DMS53 (cell line): ENCODE measurements at places on chromosomes 2 and 18.
A peak's percentile ranks its signal among the peaks of the same experiment; 100 is the strongest.

DNA sequence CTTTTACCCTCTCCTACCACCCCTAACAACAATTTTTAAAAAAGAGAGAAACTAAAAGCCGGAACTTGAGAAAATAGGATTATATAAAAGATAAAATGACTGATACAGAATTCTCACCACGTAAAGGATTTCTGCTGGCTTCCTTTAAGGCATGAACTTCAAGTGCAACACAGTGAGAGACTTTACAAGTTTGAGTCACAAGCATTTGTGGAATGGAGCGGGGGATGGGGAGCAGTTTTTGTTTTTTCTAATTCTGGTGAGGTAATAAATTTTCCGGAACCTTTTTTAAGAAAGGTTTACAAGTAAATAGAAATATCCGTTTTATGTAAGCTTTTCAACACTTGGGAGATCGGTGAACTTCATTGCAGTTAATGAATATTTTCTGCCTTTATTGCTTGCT lies 1.8 kb upstream of the CDH2 start:
- DNase-seq: peak; percentile 4

- DNase-seq: peak; percentile 81
Measured at GRCh38 chr2:231557571-231558217, 27.4 kb upstream of the NMUR1 start.

GRCh38 chr18:74023220-74023619 lies 124.4 kb downstream of the FBXO15 start:
- DNase-seq: no peak

- DNase-seq: no peak
Measured at GRCh38 chr2:36214691-36215090, 140.9 kb upstream of the CRIM1 start.

DNA sequence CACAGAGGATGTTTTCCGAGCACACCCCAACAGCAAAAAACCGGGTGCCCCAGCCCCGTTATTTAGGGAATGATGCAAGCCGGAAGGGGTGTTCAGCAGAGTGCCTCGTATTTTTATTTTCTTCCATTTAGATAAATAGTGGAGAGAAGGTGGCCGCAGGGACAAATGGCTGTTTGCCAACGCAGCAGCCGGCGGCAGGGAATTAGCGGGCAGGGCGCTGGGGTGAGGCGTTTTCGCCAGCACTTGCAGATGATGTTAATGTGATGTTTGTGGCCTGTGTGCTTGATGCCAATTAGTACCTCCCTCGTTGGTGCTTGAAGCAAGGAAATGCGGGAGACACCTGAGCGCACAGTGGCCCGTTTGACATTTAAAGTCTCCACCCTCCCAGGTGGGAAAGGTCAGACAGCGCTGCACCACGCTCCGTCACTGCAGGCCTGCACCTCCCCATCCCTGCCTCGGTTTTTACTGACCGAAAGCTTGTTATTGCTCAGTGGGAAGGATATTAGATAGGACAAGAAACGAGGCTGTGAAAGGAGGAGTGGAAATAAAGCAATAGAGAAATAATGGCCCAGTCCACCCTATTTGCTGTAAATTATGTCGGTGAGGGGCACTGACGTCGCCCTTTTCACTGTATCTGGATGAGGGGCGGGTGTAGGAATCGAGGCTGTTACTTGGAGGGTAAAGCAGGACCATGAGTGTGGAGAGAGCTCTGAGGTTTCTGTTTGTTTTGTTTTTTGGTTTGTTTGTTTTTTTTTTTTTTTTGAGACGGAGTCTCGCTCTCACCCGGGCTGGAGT lies 39.1 kb downstream of the NFATC1 start:
- no peak for DNase-seq

- DNase-seq: no peak
Measured at GRCh38 chr2:1989216-1989615, 244.9 kb upstream of the PXDN start.

DNA sequence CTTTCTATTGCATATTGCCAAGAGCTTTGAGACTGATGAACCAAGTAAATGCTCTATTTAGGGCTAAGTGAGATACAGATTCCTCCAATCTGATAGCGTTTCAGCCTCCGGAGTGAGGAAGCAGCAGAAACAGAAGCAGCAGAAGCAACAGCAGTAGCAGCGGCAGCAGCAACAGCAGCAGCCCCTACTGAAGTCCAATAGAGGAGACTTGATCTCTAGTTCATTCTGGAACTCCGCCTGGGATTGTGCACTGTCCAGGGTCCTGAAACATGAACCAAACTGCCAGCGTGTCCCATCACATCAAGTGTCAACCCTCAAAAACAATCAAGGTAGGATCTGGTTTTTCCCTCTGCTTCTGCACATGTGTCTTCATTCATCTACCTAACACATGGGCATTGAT lies at the start of gene DPP10:
Gene DPP10, plus strand, starts transcription at position 132 of the 400 bp plus-strand sequence.
- DNase-seq: peak; percentile 31

DNA sequence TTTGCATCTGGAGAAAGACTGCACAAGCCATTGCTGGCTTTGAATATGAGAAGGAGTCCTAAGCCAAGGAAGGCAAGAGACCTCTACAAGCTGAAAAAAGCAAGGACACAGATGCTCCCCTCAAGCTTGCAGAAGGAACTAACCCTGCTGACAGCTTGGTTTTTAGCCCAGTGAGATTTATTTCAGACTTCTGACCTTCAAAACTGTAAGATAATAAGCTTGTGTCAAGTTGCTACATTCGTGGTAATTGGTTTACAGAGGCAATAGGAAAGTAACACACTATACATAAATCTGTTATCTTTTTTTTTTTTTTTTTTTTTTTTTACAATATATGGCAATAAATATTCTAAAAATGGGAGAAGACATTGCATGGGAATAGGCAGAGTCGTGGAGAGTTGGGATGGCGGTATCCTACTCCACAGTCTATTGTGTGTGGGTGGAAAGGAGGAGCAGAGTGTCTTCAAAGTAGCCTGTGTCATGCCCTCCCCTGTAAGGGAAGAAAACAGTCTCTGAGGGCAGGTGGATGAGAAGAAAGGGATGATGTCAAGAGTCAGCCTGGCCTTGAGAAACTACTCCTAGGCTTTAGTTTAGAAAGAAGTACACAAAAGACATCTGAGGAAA lies 196.9 kb downstream of the THSD7B start:
- no peak for DNase-seq

DNA sequence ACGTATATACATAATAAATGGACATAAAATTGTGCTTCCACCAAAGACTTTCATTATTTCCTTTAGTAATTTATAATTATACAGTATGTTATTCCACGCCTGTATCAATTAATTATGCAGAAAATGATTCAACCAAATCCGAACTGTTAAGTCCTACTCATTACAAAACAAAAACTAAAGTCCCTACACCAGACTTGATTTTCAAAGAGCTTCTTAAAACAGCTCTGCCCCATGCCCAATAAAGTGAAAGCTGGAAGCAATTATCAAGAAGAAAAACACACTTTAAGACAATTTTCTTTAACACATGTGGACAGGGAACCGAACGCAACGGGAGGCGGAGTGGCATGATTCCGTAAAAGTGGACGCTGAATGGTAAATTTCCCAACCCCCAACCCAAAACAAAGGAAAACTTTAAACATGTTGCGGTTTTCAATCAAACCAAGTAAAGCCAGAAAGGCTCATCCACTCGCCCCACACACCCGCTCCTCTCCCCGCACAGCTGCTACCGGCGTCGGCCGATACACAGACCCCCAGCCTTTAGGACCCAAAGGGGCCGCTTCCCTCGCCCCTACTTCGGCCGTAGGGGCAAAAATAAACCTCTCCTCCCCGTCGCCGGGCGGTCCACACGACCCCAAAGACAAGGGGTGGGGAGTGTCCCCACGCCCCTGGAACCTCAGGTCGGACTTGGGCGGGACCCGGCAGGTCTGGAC lies 705 bp downstream of the YES1 start:
- peak; percentile 75 for DNase-seq

- DNase-seq: peak; percentile 97
Measured at GRCh38 chr2:84919885-84920580, 14.6 kb downstream of the TMSB10 start.

DNA sequence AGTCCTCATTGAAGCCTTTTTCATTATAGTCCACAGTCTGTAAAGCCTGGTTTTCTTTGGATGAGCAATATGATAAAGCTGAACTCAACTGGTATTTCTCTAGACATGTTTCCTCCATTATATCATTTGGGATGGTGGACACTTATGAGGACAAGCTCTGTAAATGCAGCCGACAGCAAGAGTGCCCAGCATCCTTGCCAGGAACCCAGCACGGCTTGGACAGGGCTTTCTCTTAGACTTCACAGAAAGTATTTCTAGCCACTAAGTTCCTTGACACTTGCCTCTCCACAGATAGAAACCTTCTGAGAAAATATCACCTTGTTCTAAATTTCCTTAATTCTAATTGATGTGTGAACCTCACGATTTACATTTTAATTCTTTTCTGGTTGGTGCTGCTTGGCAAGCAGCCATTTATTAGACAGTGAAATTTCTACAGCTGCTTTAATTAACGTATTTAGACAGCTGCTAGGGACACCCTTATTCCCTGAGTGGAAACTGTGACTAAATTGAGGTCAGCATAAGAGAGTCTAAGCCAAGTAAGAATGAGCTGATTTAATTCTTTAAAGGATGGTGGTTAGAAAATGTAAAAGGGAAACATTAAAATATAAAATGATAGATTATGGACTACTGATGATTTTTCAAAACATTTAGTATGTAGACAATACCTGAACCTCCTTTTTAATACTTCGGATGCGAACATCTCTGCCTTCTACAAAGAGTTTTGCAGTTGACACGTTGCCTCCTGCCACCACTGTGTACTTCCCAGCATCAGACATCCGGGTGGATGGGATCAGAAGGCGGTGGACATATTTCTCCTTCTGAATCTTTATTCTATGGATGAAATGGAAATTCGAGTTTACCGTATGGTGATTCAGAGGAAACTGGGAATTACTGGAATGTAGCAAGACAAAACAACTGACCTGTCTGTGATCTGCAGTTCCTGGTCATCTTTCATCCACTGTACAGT lies 39.8 kb downstream of the TTN start:
- no peak for DNase-seq

DNA sequence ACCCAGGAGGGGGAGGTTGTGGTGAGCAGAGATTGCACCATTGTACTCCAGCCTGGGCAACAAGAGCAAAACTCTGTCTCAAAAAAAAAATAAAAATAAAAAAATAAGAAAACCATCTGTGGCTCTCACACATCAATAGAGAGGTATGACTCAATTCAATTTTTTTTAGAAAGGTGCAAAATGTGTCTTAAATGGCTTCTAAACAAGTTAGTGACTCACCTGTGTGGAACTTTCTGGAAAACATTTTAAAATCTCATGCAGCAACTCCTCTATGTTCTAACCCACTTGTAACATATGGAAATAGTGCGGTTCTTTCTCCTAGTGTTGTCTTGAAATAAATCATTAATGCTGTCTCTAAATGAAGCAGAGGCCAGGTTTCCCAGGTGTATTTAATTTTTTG lies 10.7 kb upstream of the SULT1C4 start:
- DNase-seq: no peak

DNA sequence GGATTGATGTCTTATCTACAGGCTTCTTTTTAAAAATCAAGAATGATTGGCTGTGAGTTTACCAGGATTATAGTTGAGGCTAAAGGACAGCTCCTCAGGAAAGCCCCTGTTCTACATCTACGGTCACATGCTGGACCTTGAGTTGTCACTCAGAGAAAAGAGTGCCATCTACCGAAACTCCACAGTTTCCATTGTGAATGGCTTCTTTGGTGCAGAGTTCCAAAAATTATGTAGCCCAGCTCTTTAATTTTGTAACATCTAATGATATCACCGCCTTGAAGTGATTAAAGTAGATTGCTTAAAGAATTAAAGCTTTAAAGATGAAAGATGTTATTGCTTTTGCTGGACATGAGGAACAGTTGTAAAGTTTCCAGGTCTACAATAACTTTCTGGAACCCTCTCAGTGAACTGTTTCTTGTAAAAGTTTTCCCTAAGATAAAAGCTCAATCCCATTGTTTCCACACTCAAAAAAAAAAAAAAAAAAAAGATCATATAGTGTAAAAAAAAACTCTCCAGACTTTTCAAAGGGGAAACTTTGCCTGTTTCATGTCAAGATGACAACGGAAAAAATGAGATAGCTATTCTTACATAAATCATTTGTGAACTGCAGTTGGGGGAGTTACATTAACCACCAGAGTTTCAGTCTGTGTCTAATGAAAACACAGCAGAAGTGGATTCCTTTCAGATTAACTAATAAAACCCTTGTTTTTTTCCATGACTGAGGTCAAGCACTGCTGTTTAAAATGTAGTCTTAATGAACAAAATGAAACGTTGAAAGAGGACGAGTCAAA lies 4.3 kb downstream of the COL3A1 start:
- DNase-seq: peak; percentile 17

DNA sequence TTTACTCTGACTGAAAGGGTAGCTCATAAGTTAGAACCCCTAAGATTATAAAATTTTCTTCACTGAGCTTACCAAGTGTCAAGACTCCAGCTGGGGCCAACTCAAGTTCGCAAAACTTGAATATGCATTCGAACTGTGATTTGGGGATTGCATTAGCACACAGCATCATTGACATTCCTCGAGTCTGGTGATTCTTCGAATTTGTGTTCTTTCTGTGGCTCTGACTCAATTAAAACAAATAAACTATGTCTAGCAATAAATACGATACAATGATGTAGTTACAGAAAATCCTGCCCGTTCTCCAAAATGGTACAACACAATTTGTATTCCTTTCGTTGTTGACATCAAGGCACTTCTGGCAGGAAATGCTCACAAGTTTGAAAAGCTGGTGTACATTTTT lies 11.1 kb downstream of the CCL20 start:
- no peak for DNase-seq

DNA sequence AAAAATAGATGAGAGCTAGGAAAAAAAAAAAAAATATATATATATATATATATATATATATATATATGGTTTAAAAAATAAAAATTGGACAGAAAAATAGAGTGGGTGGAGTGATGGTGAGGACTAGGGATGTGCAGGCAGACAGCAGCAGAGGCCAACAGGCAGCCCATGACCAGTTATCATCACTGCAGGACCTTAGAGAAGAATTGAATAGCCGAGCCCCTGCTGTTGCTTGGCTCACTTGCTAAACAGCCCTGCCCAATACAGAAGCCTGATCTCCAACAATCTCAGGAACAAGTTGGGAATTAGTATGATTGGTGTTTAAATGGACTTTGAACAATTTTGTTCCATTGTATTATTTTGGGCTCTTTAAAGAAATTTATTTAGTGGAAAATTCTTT lies 967.5 kb upstream of the PIK3C3 start:
- DNase-seq: no peak

GRCh38 chr2:176147800-176148496 lies 3.4 kb upstream of the HOXD4 start:
- DNase-seq: no peak

DNA sequence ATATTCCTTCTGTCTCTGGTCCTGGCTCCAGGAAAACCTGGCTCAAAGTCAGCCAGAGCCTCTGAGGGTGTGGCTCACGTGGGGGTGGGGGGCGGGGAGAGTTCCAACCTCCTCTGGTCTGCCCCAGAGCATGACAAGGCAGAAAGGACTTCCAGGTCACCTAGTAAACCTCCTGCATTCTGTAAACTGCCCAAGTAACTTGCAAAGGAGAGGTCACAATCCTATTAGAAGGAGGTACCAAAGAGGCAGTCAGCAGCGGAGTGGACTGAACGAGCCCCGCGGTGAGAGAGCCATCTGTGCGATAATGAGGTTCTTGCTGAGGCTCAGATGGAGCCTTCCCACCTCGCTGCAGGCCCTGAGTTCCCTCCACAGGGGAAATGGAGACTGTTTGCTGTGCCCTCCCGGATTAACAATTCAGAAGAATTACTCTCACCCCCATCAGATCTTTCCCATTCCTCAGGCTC lies 58.9 kb upstream of the GATA6 start:
- DNase-seq: peak; percentile 23
